ENCODE measurements at places on chromosomes 6 and 20. TPM values are rescaled to one million over a fixed set of nuclear protein-coding genes. Genes with fewer than 3 reads are reported as not detected.

COX4I2 gene
- polyA plus RNA-seq = 21.7 TPM

RGS17 gene
- 2.6 TPM for polyA plus RNA-seq

PCSK2 gene
- polyA plus RNA-seq = 0.23 TPM

AIF1 gene
- polyA plus RNA-seq = 21.7 TPM

TRIM31 gene
- 0.54 TPM for polyA plus RNA-seq

CHRNA4 gene
- polyA plus RNA-seq = 0.65 TPM

CRNKL1 gene
- 41.4 TPM for polyA plus RNA-seq

MOCS1 gene
- 23.4 TPM for polyA plus RNA-seq

Measured in right lung (tissue), 10 donors.